Mesothelial cell of epicardium (in vitro differentiated cells): ENCODE measurements at places on chromosomes 3 and 15. TPM values are rescaled to one million over a fixed set of nuclear protein-coding genes. Genes with fewer than 3 reads are reported as not detected.
A peak's percentile ranks its signal among the peaks of the same experiment; 100 is the strongest.

- peaks cover 1% of the 10 kb centered on the region for H3K27me3 ChIP-seq
- no peak overlapping the region for H3K4me3 ChIP-seq
- H3K4me1 ChIP-seq, result no peaks in the 10 kb centered on the region
- no peak overlapping the region for H3K27ac ChIP-seq
- no peak for DNase-seq
These were observed 51.8 kb upstream of the RFX7 start for GRCh38 chr15:56295433-56295832.

- H3K4me3 ChIP-seq, result no peak overlapping the region
- no peak for DNase-seq
- peaks cover 56% of the 10 kb centered on the region for H3K36me3 ChIP-seq
- H3K4me1 ChIP-seq, result peaks cover 7% of the 10 kb centered on the region
- H3K27me3 ChIP-seq, result no peaks in the 10 kb centered on the region
These were observed 26.4 kb downstream of the HACD3 start for GRCh38 chr15:65556622-65557021.

RBP2 gene
- not detected in 3 replicates for total RNA-seq

DNA sequence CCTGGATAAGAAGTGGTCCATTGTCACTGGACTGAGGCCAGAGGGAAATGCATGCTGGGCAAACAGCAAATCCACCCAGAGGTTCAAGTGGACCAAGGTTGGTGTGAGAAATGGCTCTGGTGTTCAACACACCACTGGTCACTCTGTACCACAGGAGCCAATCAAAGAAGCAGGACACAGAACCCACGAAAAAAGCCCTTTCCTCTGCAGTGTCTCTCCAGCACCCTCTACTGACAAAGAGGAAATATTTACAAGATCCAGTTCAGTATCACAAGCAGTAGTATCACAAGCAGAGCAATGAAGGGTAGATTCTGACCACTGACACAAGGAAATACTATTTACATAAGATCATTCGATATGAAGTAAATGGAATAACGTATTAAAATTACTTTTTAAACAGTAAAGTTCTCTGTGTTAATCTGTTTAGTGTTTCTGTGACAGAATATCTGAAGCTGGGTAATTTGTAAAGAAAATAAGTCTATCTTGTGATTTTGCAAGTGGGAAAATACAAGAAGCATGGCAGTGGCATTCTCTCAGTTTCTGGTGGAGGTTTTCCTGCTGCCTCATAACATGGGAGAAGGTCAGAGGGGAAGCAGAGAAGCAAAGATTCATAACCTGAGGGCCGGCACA is 390.7 kb downstream of the EFHB start:
- no peaks in the 10 kb centered on the region for H3K36me3 ChIP-seq
- H3K27me3 ChIP-seq, result no peaks in the 10 kb centered on the region
- H3K4me3 ChIP-seq, result no peak overlapping the region
- no peaks in the 10 kb centered on the region for H3K4me1 ChIP-seq

DNA sequence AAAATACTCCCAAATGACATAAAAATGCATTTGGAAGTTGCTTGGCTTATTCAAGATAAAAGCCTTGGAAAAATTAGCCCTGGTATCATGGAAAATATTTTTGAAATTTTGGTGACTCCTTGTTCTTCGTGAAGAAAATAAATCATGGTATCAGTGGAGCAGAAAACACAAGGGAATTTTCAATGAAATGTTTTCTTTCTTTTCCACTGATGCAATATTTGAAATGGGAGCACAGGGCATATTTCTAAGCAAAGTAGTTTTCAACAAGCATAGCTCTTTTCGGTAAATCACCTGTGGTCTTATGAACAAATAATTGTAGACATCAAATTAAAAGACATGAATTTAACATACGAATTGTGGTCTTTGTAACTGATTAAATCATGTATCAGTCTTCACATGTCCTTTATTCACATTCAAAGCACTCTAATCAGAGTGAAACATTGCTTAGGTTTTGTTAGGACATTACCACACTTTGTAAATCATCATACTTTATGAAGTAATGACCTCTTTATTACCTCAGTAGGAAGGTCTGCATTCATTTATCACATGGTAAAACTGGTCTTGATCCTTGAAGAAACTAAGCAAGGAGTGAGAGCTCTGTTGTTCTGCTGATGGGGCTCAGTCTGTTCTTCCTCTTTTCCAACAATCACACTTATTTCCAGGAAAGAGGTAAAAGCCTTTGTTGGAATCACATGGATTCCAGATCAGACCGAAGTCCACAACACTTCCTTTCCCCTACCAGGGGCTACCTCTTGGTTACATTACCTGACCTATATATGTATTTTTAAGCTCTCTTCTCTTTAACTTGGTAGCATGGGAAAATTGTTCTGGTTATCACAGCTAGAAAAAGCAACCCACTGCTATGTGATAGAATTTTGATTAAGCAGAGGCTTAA is 413.5 kb upstream of the THBS1 start:
- peaks cover 10% of the 10 kb centered on the region for H3K36me3 ChIP-seq
- no peak overlapping the region for H3K4me3 ChIP-seq
- peaks cover 41% of the 10 kb centered on the region for H3K4me1 ChIP-seq
- peak overlapping the region; percentile 76 for H3K27ac ChIP-seq
